Mammary epithelial cell (primary cell): ENCODE measurements at places on chromosomes 4 and X. TPM values are rescaled to one million over a fixed set of nuclear protein-coding genes. Genes with fewer than 3 reads are reported as not detected.

TEX13C gene
- not detected in 2 replicates for total RNA-seq

SGCB gene
- 23.8 TPM for total RNA-seq

TENM3 gene
- 43.2 TPM for total RNA-seq

SLC2A9 gene
- total RNA-seq: 86.4 and 93.2 TPM in 2 replicates

ACOX3 gene
- total RNA-seq: 94.0 TPM

SPIN2A gene
- 0.40 and 0.61 TPM in 2 replicates for total RNA-seq

ZAR1 gene
- total RNA-seq: not detected in 2 replicates

ALAS2 gene
- not detected for total RNA-seq

BEX2 gene
- total RNA-seq: 13.6 and 55.1 TPM in 2 replicates

STK32B gene
- 0.91 and 2.1 TPM in 2 replicates for total RNA-seq

F11 gene
- not detected for total RNA-seq

CXorf49 gene
- not detected for total RNA-seq

DMRTC1 gene
- not detected in 2 replicates for total RNA-seq

METTL14 gene
- 22.0 TPM for total RNA-seq

STOX2 gene
- 15.5 TPM for total RNA-seq

CENPVL3 gene
- total RNA-seq: 0.17 TPM

VSIG4 gene
- not detected in 2 replicates for total RNA-seq

CXCL10 gene
- not detected for total RNA-seq

RPL39 gene
- total RNA-seq: 1,408 and 1,450 TPM in 2 replicates

FAM47A gene
- not detected for total RNA-seq

CT45A2 gene
- total RNA-seq: not detected

TIMM8A gene
- total RNA-seq: 7.8 TPM

PAGE2 gene
- total RNA-seq: not detected in 2 replicates

PASD1 gene
- not detected for total RNA-seq

GYPB gene
- not detected in 2 replicates for total RNA-seq

GAGE2A gene
- total RNA-seq: not detected

UGT2B15 gene
- not detected in 2 replicates for total RNA-seq

FAM241A gene
- 8.1 and 8.7 TPM in 2 replicates for total RNA-seq

TLR6 gene
- 3.2 and 5.8 TPM in 2 replicates for total RNA-seq

NHSL2 gene
- total RNA-seq: 0.17 TPM

TCP11X2 gene
- total RNA-seq: not detected

ZDHHC15 gene
- total RNA-seq: not detected in 2 replicates

HPGDS gene
- not detected for total RNA-seq

MORF4L2 gene
- 433 and 465 TPM in 2 replicates for total RNA-seq

XAGE1A gene
- not detected for total RNA-seq

GC gene
- not detected for total RNA-seq

FREM3 gene
- not detected for total RNA-seq

CENPVL1 gene
- total RNA-seq: not detected

TMSB15A gene
- total RNA-seq: 0.69 and 1.4 TPM in 2 replicates
